ENCODE measurements at places on chromosomes 3 and 15.

DNA sequence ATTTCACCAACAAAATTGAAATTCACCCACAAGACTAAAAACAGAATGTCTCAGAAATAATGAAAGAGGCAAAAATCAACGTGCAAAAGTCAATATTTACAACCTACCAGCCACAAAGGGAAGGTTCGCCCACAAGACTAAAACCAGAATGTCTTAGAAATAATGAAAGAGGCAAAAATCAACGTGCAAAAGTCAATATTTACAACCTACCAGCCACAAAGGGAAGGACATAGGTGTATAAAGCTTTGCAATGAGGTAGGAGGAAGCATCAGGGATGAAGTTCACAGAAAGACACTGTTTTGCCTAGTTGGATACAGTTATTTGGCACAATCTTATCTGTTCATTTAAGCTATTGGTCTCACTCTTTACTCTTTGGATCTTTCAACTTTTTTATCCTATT is 14.3 kb downstream of the OXTR start:
- no peak for DNase-seq

- no peak for DNase-seq
Measured at GRCh38 chr15:38705436-38706219, 141.0 kb upstream of the RASGRP1 start.

- no peak for DNase-seq
Measured at GRCh38 chr15:36992454-36992853, 107.9 kb downstream of the MEIS2 start.

GRCh38 chr3:45772341-45773035 is 23.8 kb downstream of the SLC6A20 start:
- no peak for DNase-seq

GRCh38 chr3:102733791-102734563 is 299.2 kb downstream of the ZPLD1 start:
- DNase-seq: no peak

- DNase-seq: no peak
Measured at GRCh38 chr15:34297059-34297458, 40.5 kb downstream of the SLC12A6 start.

DNA sequence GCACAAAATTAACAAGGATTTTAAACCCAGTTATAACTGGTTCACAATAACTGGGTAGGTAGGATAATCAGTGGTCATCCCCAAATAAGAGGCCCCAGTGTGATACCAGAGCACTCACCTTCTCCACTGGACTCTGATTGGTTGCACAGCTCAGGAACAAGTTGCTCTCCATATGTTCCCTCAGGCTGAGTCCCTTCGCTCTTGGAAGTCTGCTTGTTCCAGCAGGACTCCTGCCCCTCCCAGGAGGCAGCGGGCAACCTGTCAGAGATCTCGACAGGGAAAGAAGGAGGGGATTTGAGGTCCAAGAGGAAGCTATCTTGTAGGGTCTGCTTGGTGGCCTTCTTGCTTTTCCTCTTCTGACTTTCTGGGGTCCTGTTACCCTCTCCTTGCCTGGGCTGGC is 51.6 kb upstream of the HEG1 start:
- no peak for DNase-seq

DNA sequence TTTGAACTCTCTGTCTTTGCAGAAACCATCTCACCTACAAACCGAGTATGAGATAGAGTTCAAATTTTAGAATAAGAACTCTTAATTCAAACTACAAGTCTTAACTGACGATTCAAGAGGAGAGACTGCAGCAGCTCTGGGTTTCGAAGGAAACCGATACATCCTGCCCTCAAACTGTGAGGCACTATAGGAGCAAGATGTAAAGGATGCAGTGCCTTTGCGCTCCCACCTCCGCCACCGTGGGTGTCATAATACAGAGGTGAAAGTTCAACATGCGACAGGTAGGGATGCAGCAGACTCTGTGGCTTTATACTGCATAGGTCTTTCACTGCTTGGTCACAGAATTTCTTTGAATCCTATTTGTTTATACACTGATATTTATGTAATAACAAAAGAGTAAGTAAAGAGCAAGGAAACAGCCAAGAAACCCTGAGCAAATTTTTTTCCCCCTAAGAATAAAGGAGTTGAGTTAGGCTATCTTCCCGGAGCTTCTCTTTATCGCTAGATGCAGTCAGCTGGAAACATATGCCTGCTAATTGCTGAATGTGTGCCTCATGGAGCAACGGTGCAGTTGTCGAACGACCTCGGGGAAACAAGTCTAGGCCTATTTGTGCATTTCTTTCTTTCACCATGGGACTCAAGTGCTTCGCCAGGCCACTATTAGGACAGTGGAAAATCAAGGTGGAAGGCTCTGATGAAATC is 1097.6 kb upstream of the CFAP20DC start:
- no peak for DNase-seq

DNA sequence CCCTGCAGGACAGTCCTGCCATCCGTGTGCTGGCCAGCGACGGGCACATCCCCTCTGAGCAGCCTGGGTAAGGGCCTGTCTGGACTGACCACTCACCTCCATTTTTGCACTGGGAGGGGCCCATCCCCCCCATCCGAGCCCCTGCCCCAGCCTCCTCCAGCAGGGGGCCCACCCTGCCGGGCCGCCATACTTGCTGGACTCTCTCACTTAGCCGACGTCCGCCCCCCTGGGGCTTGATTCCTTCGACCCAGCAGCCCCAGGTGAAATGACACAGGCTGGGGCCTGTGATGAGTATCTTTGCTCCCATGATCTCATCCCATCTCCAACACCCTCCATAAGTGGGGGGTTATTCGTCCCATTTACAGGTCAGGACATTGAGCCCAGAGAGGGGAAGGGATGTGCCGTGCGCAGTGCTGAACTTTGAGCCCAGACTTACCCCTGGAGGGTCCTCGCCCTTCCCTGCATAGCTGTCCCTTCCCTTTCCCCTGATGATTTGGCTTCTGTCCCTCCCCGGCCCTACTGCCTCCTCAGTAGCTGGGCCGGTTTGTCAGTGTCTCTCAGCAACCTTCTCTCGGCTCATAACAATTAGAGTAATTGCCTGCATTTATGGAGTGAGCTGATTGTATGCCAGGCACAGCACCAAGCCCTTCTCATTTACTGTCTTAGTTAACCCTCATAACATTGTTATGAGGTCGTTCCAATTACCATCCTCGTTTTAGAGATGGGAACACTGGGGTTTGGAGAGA is 4.2 kb downstream of the LMAN1L start:
- no peak for DNase-seq

GRCh38 chr3:10522646-10523303 is 17.4 kb upstream of the ATP2B2 start:
- no peak for DNase-seq

DNA sequence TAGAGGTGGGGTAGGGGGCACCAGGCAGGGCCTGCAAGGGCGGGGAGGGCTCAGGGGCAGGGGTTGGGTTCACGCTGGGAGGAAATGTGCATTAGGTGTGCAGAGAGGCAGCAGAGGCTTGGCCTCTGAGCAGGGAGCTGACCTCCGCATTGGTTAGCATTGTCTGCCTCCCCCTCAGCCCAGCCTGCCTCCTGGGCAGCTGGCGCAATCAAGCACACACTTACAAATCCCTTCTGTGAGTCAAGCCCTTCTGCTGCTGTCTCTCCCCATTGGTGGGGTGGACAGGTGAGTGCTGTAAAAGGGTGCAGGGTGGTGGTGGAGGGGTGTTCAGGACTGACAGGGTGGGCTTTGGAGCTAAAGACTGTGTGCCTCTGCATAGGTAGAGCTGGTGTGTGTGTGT is 9.3 kb downstream of the LOXL1 start:
- DNase-seq: no peak

GRCh38 chr15:68276668-68277067 is 877 bp upstream of the FEM1B start:
- DNase-seq: no peak

GRCh38 chr3:13370609-13371008 is 49.5 kb downstream of the NUP210 start:
- no peak for DNase-seq

- DNase-seq: no peak
Measured at GRCh38 chr3:150146991-150147761, 176.5 kb upstream of the PFN2 start.

DNA sequence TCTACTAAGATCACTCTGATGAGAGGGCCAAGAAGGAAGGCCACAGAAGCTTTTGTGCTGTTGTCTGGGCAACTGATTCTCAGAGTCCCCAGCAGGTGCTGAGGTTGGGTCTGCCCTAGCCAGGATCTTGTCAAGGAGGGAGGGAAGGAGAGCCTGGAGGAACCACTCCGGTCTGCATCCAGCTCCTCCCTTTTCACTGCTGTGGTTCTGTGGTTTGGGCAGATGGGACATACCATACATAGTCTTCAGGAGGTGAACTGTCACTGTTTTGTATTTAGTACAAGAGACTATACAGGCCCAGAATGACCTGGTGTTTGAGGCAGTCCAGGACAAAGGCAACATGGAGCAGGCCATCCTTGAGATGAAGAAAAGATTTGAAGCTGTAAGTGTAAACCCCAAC is 21.9 kb downstream of the C3orf62 start:
- no peak for DNase-seq

GRCh38 chr3:41845826-41846225 is 116.1 kb downstream of the ULK4 start:
- DNase-seq: no peak

All from NCI-H460 (cell line).